ENCODE measurements at places on chromosomes 11 and 22.

GRCh38 chr11:10386361-10386760 is 68.7 kb upstream of the AMPD3 start:
- no peak for DNase-seq

GRCh38 chr22:27310966-27311697 is 490.4 kb downstream of the MN1 start:
- no peak for DNase-seq

- DNase-seq, result no peak
Measured at GRCh38 chr11:12150831-12151382, 40.5 kb downstream of the MICAL2 start.

DNA sequence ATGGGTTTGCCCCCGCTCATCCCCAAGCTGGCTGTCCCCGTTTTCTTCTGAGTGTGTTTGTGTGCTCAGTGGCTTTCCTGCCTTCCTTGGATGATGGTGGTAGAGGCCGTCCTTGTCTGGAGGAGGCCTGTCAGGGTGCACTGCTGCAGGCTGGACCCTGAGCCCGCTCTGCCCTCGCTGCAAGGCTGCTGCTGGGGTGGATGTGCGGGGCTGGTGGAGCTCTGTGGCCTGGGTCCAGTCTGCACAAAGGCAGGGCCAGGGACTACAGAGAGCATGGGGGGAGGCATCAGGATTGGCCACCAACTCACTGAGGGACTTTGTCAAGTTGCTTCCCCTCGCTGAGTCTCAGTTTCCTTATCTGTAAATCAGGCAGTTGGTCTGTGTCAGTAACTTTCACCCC is 275.0 kb downstream of the KIRREL3 start:
- no peak for DNase-seq

DNA sequence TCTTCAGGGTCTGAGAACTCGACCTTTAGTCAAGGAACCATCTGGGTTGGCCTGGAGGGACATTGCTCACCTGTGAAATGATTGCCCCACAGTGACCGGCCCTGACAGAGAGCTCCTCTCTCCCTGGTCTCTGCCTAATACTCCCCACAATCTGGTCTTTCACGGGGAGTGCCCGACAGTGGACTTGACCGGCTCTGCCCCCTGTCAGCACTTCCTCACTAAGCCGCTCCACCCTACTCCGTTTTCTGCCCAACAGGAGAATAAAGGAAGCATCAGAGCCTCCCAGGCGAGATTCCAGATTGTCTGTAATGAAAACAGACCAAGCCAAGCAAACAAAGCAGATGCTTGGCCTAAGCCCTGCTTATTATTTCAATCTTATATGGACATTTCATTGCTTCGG is 87.8 kb downstream of the FBXO7 start:
- DNase-seq, result no peak

GRCh38 chr22:24504956-24505736 is 10.0 kb downstream of the UPB1 start:
- DNase-seq, result no peak

- DNase-seq, result no peak
Measured at GRCh38 chr22:30452861-30453260, 19.0 kb downstream of the SEC14L3 start.

GRCh38 chr22:24289114-24289513 is 18.5 kb downstream of the SPECC1L start:
- peak; percentile 55 for DNase-seq

DNA sequence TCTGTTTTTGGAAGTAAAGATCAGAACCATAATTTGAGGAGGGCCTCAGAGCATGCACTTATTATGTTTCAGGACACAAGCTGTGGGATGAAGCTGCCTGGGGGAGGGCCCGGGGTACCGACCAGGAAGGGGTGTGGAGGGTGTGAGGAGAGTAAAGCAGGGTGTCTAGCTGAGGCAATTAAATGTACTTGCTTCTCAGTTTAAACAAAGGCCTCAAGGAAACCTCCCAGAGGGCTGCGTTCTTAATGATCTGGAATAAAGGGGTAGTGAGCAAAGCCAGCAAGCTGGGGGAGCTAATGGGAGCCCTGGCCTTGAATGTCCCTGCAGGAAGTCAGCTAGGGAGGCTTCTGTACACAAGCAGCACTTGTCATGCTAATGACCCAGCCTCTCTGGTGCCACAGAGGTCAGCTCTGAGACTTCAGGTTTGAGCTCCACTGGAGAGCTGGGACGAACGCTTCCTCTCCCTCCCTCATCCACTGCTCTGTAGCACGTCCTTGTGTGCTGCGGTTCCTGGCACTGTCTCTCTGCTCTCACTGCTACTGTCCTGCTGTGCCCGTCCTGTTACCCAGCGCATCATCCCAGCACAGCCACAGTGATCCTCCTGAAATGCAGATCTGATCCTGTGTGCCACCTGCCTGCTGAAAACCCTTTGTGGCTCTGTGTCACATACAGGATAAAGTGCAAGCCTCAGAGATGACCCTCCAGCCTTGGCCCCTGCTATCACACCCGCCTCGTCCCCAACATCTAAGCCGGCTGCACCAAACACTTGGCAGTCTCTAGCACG is 159.7 kb downstream of the DBX1 start:
- no peak for DNase-seq

DNA sequence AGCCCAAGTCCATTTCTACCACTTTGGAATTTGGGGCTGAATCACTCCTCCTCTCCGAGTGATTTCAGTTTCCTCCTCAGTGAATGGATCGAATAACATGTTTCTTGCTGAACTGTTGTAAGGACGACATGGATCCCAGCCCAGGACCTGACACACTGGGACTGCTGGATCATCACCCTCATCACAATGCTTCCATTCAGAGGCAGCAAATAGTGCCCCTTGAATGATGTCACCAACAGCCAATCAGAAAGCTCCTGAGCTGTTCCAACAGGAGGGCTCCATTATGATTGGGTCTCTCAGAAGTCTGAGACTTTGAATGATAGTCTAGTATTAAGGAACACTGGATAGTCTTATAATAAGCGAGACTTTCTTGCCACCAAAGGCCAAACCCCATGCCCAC is 158.9 kb downstream of the MYO18B start:
- DNase-seq, result no peak

DNA sequence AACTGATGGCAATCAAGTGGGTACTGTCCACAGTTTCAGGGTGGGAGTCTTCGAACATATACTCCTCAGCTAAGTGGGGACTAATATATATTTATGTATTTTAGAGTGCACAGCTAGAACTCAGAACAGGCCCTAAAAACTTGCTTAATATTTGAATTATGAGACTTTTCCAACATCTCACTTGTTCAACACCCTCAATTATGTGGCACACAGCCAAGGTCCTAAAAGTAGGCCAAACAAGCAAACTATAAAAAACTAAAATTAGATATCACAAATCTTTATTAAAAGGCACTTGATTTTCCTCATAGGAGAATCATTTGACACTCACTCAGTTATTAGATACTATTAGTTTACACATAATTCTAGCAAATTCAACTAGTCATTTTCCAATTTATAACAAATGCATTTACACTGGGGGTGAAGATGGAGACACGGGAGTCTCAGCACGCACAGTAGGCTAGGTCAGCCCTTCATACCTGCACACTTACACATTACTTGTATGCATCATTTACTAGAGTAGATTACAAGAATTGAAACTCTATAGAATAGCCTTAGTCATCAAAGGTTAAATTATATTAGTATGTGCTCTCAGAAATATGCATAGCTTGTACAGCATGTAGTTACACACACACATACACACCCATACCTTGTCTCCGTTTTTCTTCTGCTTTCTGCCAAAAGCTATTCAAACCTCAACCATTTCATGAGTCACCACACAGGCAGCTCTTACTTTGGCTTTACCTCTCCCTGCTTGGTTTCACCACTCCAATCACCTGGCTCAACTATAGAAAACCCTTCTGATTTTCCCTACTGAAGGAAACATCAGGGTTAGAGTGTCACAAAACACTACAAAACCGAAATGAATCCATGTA is 171.5 kb downstream of the SBF2 start:
- no peak for DNase-seq

DNA sequence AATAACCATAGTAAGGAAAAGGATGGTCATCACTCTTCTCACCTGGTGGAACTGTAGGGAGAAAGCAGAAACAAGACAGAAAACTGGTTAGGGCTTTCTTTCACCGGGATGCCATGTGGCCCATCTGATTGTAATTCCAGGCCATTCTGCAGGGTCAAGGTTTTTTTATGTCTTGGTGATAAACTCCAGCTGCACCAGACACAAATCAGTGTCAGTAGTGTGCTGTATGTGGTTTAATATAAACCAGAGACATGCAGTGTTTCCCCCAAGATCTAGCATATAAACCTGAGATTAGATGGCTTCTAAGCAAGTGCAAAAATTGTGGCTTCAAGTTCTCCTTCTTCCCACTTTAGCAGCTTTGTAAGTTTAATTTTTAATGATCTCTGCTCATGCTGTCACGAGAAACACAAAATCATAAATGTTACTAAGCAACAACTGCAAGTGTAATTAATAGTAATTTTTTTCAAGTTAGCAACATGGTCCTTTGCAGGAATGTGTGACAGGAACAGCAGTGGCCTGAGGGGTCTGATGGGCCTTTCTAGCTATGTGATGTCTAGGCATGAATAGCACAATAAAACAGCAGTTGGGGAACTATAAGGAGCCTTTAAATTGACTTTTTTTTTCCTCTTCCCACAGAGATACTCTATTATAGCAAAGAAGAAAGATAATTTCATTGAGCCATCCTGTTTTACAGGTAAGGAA is 41.6 kb downstream of the BDNF start:
- no peak for DNase-seq

- no peak for DNase-seq
Measured at GRCh38 chr11:8698917-8699441, 16.4 kb downstream of the RPL27A start.

- DNase-seq, result no peak
Measured at GRCh38 chr22:44401783-44402110, 89.0 kb upstream of the SHISAL1 start.

DNA sequence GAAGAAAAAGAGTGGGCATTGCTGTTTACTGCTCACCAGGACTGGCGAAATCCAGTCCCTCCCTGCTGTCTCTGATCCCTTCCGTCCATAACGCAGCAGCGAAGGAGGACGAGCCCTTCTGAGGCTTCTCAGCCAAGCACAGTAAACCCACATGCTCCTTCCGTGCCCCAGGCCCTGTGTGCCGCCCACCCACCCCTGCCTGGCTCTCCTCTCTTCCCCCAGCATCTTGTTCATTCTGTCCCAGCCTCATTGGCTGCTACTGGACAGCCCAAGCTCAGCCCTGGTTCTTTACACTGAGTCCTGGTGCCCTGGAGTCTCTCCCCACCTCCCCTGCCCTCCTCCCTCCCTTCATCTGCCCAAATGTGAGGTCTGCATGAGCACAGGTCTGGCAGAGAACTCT is 559.7 kb downstream of the BRD1 start:
- no peak for DNase-seq

- DNase-seq, result no peak
Measured at GRCh38 chr11:69403556-69404215, 77.8 kb upstream of the LINC01488 start.

- peak; percentile 41 for DNase-seq
Measured at GRCh38 chr11:75140269-75141138, 10.4 kb upstream of the SLCO2B1 start.

DNA sequence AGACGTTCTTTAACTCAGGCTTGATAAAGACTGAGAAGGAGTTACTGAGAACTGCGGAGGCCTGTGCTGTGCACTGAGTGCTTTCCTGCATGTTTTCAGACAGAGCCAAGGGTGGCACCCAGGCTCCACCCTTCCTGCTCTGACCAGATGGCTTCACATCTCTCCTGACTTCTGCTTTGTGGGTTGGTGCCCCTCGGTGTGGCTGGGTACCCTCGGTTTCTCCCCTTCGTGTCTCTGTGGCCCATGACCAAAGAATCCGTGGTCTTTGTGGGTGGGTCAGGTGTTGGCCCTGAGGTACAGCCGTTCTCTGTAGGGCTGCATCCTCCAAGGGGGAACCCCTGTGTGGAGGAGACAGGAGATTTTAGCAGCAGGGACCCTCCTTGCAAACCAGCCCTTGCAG is 34.3 kb downstream of the GRIK4 start:
- DNase-seq, result no peak

GRCh38 chr11:87351676-87352075 is 313.9 kb downstream of the TMEM135 start:
- no peak for DNase-seq

GRCh38 chr11:118921121-118921928 is 4.4 kb downstream of the BCL9L start:
- DNase-seq, result peak; percentile 49

DNA sequence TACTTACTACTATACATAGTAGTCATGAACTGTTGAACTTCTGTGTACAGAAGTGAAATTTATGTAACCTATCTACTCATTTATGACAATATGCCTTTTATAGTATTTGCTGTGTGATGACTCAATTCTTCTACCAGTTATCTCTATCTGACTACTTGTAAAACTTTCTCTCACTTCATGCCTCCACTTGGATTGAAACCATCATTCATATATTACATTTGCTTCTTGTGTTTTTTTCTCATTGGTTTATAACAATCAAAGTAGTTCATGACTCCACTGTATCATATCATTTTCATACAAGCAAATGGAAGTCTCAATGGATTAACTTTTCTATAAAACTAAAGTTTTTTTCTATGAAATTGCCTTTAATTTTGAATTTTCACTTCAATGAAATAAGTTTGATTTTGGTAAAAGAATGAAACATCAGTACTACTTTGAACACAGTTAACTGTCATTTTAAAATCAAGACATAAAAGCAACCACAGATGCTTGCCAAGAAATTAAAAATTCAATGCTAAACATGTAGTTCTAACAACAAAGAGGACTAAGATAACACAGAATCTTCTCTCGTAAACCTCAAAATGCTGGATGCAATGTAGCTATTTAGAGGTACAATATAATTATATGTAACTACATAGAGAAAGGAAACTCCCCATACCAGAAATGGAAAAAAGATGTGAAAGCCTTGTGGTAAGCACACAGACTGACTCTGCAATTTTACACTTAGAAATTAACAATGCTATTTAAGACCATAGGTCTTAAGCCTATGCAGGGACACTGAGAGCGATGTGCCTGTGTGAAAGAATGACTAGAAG is 27.6 kb upstream of the EXPH5 start:
- no peak for DNase-seq

DNA sequence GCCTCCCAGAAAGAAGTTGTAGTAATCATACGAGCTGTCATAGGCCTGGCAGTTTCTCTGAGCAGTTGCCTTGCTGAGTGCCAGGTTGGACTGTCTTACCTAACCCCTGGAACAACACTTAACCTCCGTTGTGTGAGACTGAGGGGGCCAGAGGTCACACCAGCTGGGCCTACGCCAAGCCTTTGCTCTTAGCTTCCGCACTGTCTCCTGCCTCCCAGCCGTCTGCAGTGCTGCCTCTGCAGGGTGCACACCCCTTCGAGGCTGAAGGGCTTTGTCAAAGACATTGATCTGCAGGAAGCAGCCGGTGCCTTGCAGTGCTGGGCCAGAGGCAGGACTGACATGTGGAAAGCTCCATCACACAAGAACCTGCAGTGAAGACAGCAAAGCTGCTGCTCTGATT is 16.7 kb downstream of the TAB1 start:
- DNase-seq, result peak; percentile 20
